NCI-H460 (cell line): ENCODE measurements at places on chromosomes 1 and 21. TPM values are rescaled to one million over a fixed set of nuclear protein-coding genes. Genes with fewer than 3 reads are reported as not detected.

The FAM89A gene
- 36.6 and 39.3 TPM in 2 replicates for total RNA-seq

The LRRC8C gene
- total RNA-seq, result 2.2 and 2.3 TPM in 2 replicates

The KTI12 gene
- total RNA-seq, result 5.9 and 8.4 TPM in 2 replicates

The PHGDH gene
- total RNA-seq, result 194 and 236 TPM in 2 replicates

The CACHD1 gene
- total RNA-seq, result 3.2 and 3.5 TPM in 2 replicates

The CFHR5 gene
- total RNA-seq, result not detected in 2 replicates

The ANGPTL3 gene
- not detected in 2 replicates for total RNA-seq

The TNNT2 gene
- not detected in 2 replicates for total RNA-seq

The ARHGEF2 gene
- 318 and 324 TPM in 2 replicates for total RNA-seq

The KRTAP13-3 gene
- not detected in 2 replicates for total RNA-seq

The NECTIN4 gene
- 0.55 and 1.0 TPM in 2 replicates for total RNA-seq

The DRAXIN gene
- 0.02 and 0.03 TPM in 2 replicates for total RNA-seq

The FBXO2 gene
- total RNA-seq, result 0.35 and 0.50 TPM in 2 replicates

The TTC22 gene
- not detected in 2 replicates for total RNA-seq

The LAMC2 gene
- 2.1 and 3.2 TPM in 2 replicates for total RNA-seq

The NFASC gene
- total RNA-seq, result 0.12 and 0.52 TPM in 2 replicates

The VN1R5 gene
- total RNA-seq, result not detected in 2 replicates

The NFYC gene
- 21.5 and 25.4 TPM in 2 replicates for total RNA-seq

The DIO1 gene
- total RNA-seq, result not detected in 2 replicates

The CHIA gene
- total RNA-seq, result not detected in 2 replicates

The CBS gene
- 44.9 and 46.2 TPM in 2 replicates for total RNA-seq

The BARHL2 gene
- total RNA-seq, result not detected in 2 replicates

The PLD5 gene
- not detected in 2 replicates for total RNA-seq

The CSF3R gene
- 0.20 TPM in 1 of 2 replicates, not detected in the other for total RNA-seq

The LRRC8B gene
- total RNA-seq, result 8.1 and 8.9 TPM in 2 replicates

The USP48 gene
- 14.9 and 19.8 TPM in 2 replicates for total RNA-seq

The LIPI gene
- total RNA-seq, result not detected in 2 replicates

The PCNX2 gene
- 19.6 and 22.8 TPM in 2 replicates for total RNA-seq

The IFI44L gene
- total RNA-seq, result 15.7 and 16.1 TPM in 2 replicates

The PRRX1 gene
- not detected in 2 replicates for total RNA-seq

The GLIS1 gene
- total RNA-seq, result 0.05 and 0.09 TPM in 2 replicates

The OR2T35 gene
- total RNA-seq, result not detected in 2 replicates
